ENCODE measurements at places on chromosomes 16 and 17.

DNA sequence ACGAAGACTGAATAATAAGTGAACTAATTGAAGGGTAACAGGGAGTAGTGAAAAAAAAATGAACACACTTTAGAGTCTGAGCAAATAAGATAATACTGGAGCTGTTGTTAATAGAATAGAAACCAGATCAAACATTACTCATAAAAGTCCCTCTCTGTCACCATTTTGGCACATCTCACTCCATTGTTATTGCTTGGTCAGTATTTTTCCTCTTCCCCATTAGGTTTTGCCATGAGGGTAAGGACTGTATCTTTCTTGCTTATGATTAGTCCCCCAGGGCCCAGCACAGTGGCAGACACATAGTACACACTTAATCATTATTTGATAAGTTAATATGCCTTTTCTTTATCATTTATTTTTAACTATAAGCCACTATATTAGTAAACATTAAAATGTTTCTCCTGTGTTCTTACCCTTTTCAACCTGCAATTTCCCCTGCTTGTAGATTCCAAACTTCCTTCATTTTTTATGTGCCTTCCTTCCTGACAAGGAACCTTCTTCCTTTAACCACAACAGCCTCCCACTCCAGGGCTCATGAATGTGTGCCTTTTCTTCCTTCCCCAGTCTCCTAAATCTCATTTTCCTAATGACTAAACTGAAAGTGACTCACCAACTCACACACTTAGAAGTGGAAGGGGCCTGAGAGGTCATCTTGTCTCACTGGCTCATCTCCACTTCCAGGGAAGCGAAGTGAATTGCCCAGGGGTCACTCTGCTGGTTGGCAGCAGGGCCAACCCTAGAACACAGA lies 88.2 kb upstream of the HAS3 start:
- no peak for DNase-seq

DNA sequence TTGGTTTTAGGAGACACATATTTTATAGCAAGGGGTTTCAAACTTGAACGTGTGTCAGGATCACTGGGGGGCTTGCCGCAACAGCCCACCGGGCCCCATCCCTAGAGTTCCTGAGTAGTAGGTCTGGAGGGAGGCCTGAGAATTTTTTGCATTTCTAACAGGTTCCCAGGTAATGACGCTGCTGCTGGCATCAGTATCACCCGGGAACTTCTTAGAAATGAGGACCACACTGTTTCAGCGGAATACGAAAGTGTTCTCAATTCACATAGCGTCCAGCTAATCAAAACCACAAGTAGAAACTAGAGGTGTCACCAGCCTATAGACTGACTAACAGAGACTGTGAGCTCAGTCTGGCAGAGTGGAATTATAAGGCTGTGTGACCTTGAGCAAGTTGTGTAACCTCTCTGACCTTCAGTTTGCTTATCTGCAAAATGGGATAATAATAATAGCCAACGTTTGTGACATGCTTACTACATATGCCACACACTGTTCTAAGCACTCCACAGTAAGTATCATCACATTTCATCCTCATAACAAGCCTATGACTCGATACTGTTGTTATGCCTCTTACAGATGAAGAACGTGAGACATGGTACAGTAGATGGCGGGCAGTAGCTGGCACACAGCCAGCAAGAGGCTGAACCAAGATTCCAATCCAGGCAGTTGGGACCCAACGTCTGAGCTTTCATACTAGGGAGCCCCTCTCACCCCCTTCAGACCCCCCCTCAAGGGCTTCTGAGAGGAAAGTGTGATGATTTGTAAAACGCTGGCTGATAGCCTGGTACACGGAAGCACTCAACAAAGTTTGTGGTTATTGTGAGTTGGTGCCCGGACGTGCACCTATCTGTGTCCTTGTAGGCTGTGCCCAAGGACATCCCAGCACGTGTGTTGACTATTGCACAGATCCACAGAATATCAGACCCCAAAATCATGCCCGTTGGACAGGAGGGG lies 4.6 kb upstream of the ICAM2 start:
- DNase-seq: peak; percentile 50

GRCh38 chr16:2295056-2295798 lies 27.3 kb upstream of the RNPS1 start:
- DNase-seq: no peak

GRCh38 chr17:79041723-79042420 lies 17.9 kb downstream of the C1QTNF1 start:
- no peak for DNase-seq

DNA sequence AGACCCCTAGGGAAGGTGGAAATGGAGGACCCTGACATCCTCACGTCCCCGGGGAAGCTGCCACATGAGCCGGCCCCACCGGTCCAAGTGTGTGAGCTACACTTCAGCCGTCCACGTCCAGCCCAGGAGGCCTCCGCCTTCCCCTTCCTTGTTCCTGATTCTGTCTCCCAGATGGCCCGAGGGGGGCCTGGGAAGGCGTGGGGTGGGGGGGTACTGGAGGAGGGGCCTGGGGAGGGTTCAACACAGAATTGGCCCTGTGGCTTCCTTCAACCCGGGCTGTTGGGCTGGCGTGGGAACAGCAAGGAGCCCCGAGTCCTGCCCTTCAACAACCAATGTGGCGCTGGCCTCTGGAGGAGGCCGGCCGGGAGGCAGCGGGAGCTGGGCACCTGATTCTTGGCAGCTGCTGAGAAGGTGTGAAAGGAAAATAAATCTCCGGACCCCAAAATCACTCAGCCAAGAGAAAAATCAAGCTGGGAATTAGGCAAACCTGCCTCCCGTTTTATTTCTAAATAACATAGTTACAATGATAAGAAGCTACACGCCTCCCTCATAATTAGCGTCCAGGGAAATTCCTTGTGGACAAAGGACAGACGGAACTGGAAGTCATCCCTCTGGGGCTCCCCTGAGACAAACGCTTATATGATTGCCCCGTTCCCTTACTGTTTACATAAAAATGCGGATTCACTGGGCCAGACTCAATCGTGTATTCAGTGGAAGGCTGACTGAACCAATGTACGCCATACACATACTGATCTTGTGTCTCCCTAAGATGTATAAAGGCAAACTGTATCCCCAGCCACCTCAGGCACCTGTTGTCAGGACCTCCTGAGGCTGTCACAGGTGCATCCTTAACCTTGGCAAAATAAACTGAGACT lies 1.8 kb upstream of the APRT start:
- no peak for DNase-seq

GRCh38 chr16:88957887-88958577 lies 19.0 kb downstream of the CBFA2T3 start:
- no peak for DNase-seq

- DNase-seq: peak; percentile 41
These were observed 7.6 kb downstream of the EPX start for GRCh38 chr17:58200024-58200633.

DNA sequence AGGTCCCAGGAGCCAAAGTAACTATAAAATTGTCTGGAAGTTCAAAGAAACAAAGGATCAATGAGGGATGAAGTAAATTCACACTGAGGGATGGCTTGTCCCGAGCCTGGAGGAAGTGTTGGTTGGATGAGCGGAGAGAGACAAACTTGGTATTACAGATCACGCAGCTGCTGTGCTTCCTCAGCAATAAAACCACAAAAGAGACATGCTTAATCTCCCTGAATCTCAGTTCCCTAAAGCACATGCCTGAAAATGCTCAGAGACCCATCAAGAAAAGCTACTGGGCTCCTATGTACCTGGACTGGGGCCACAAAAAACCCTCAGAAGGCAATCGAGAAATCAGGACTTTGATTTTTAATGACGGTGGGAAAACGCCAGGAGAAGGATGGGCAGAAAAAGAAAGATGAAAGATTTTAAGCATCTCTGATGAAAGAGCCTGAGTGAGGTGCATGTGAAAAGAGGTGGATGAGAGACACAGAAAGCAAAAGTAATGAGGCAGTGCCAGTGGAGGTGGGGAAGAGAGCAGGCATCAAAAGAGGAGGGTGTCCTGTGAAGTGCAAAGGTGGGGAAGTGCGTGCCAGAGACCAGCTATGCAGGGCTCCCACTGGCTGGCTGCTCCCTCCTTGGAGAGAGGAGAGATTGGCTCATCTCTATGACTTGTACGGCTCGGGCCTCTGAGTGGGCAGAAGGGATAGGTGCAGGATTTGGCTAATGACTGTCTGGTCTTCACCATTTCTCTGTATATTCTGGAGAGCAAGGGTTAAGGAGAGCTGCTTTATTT lies 143.7 kb downstream of the ABCC12 start:
- no peak for DNase-seq

- DNase-seq: no peak
These were observed 59.3 kb upstream of the BRD7 start for GRCh38 chr16:50428116-50428515.

DNA sequence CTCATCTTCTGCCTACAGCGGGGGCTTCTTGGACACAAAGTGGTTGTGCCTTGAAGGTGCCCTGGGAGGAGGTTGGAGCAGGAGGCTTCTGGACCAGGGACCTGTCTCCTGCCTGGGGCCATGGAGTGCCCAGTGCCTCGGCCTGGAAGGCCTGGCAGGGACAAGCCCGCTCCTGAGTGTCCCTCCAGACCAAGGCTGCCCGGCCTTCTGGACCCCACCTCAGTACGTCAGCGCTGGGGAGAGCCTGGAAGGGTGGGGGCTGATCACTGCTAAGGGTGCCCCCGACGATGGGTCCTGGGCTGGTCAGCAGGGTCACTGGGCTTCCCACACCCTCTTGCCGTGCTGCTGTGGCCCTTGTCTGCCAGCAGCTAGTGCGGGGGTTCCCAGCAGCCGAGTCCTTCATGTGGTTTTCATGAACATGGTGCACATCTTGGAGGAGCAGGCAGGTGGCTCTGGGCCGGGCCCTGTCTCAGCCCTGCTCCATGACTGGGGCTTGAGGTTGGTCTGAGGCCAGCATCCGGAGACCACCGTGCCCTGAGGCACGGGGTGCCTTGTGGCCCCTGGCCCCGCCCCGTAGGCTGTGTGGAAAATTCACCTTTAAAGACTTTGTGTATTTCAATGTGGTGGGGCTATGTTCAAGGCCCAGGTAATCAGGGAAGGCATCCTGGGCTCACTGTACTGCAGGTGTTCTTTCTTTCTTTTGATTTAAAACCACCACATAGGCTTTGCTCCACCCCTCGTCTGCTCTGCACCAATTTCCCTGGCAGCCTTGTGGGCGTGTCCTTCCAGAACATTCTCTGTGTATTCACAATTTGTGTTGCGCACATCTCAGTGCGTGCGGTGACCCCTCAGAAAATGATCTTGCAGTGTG lies 22.4 kb downstream of the MGRN1 start:
- DNase-seq: no peak

DNA sequence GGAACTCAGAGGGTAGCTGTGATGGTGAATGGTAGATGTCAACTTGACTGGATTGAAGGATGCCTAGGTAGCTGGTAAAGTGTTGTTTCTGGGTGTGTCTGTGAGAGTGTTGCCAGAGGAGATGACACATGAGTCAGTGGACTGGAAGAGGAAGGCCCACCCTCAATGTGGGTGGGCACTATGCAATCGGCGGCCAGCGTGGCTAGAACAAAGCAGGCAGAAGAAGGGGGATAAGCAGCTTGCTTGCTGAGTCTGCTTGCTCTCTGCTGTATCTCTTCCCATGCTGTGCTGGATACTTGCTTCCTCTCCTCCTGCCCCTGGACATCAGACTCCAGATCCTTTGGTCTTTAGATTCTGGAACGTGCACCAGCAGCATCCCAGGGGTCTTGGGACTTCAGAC lies 128.1 kb downstream of the AIPL1 start:
- no peak for DNase-seq

DNA sequence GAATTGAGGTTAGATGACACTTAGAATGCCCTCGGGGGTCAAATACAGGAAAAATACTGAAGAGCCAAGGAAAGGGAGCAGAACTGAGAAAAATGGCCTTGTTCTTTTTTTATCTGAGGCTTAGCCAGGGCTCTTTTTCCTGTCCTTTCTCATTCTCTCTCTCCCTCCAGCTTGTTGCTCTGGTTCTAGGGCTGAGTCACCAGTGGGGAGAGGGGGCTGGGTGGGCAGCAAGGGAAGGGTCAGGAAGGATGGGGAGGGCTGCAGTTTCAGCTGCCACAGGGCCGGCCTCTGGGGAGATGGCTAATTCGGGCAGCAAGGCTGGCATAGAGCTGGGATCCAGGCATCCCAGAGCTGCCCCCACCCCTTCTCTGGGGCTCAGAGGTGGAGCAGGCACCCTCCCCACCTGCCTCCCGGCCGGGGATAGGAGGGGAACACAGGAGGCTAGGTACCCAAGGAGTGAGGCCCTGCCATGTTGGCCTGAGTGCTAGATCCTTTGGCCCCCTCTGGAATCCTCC lies 3.9 kb downstream of the ITGA3 start:
- no peak for DNase-seq

GRCh38 chr17:38789185-38789584 lies 10.2 kb downstream of the PIP4K2B start:
- no peak for DNase-seq

GRCh38 chr17:13222975-13223374 lies 205.1 kb upstream of the ELAC2 start:
- DNase-seq: no peak

DNA sequence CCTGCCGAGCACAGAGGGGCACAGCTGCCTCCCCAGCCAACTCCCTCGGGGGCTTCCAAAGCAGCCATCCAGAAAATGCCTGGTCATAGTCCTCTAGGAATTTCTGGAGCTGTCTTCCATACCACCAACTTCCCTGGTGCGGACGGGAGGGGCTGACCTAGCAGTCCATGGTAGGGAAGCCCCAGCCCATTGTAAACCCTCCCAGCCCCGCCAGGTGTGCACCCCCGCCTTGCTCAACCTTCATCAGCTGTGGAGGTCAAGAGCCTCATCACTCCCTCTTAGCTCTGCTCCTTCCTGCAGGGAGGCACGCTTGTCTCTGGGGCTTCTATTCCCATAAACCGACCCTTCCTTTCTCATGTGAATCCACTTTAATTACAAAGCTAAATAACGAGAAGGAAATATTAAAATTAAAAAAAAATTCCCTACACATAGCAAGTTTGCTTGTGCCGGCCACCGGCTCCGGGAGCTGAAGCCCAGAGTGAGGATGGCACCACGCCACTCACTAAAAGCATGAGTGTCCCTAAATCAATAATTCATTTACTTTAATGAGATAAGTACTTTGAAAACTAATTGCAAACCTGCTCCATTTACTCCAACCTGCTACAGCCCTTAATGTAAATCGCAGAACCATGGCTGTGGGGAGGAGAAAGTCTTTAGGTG lies 181.4 kb downstream of the ENGASE start:
- no peak for DNase-seq

DNA sequence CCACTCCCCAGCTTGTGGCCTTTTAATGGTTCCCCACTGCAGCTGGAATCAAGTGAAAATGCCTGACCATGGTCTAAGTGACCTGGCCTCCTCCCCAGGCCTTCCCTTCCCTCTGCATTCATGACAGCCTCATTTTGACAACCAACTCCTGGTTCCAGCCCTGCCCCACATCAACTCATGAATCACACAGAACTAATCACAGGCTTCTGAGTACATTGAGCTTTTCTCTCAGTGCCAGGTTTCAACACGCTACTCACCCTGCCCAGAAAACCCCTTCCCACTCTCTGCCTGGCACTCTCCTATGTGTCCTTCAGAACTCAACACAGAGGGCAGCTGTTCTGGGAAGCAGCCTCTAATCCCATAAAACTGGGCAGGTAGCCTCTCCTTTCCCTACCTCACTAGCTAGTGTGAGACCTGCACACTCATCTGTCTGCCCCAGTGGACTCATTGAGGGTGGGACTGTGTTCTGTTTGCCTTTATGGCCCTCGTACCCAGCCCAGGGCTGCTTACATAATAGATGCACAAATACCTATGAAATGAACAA lies 313.6 kb downstream of the GRIN2A start:
- no peak for DNase-seq

- DNase-seq: no peak
These were observed 224.8 kb downstream of the KATNIP start for GRCh38 chr16:27774779-27775178.

- no peak for DNase-seq
These were observed 355.0 kb downstream of the KIF2B start for GRCh38 chr17:54177606-54178308.

GRCh38 chr17:49365667-49366066 lies 3.6 kb upstream of the ZNF652 start:
- no peak for DNase-seq

GRCh38 chr16:27481282-27481934 lies 68.3 kb downstream of the GTF3C1 start:
- no peak for DNase-seq
